ENCODE measurements at places on chromosomes 1 and 21.

- no peak for DNase-seq
These were observed 15.7 kb downstream of the TFF3 start for GRCh38 chr21:42299324-42300044.

GRCh38 chr1:84973498-84974334, 23.2 kb downstream of the MCOLN2 start:
- no peak for DNase-seq

DNA sequence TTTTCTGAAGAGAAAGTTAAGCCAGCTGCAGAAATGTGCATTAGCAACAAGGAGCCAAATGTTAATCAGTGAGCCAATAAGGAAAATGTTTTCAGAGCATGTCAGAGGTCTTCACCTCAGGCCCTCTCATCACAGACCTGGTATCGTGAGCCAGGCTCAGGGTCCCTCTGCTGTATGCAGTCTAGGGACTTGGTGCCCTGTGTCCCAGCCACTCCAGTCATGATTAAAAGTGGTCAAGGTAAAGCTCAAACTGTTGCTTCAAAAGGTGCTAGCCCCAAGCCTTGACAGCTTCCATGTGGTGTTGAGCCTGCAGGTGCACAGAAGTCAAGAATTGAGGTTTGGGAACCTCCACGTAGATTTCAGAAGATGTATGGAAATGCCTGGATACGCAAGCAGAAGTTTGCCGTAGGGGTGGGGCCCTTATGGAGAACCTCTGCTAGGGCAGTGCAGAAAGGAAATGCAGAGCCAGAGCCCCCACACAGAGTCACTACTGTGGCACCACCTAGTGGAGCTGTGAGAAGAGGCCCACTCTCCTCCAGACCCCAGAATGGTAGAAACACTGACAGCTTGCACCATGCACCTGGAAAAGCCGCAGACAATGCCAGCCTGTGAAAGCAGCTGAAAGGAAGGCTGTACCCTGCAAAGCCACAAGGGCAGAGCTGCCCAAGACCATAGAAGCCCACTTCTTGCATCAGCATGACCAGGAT, 1128.7 kb downstream of the AMY1C start:
- DNase-seq: no peak

GRCh38 chr1:160744852-160745520, 5.9 kb downstream of the SLAMF7 start:
- no peak for DNase-seq

GRCh38 chr1:59057211-59057694, 239.6 kb upstream of the FGGY start:
- DNase-seq: peak; percentile 44

- no peak for DNase-seq
These were observed 284.5 kb upstream of the USP25 start for GRCh38 chr21:15445327-15445726.

- DNase-seq: no peak
These were observed at the start of gene PTAFR for GRCh38 chr1:28176492-28177470. Gene PTAFR, minus strand, starts transcription at chr1:28176690. Its CDS starts 25,669 bp downstream, at chr1:28151021.

DNA sequence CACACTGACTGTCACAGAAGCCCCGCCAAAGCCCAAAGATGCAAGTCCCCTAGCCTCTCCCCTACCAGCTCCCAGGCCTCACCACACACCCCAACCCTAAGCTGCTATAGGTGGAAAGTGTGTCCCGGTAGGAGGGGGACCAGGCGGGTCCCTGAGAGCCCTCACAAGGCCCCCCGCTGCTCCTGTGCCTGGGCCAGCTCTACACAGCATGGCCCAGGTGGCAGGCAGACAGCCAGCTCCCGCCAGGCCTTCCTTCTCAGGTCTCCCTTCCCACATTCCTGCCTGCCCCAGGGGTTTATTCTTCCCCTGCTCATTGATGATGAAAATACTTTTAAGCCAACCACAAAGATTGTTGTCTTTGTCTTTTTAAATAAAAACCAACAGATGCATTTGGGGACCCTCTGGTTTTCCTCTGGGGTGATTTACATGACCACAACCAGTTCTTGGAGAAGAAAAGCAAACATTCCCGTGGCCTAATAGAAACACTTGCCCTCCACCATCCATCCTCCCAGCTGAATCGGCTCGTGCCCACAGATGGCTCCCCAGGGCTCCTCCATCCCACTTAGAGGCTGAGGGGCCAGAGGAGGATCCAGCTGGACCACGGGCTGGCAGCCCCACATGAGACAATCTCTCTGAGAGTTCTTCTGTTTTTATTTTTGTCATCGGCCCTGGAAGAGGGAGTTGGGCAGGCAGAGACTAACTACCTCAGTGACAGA, 93.1 kb downstream of the DMRTB1 start:
- DNase-seq: no peak

DNA sequence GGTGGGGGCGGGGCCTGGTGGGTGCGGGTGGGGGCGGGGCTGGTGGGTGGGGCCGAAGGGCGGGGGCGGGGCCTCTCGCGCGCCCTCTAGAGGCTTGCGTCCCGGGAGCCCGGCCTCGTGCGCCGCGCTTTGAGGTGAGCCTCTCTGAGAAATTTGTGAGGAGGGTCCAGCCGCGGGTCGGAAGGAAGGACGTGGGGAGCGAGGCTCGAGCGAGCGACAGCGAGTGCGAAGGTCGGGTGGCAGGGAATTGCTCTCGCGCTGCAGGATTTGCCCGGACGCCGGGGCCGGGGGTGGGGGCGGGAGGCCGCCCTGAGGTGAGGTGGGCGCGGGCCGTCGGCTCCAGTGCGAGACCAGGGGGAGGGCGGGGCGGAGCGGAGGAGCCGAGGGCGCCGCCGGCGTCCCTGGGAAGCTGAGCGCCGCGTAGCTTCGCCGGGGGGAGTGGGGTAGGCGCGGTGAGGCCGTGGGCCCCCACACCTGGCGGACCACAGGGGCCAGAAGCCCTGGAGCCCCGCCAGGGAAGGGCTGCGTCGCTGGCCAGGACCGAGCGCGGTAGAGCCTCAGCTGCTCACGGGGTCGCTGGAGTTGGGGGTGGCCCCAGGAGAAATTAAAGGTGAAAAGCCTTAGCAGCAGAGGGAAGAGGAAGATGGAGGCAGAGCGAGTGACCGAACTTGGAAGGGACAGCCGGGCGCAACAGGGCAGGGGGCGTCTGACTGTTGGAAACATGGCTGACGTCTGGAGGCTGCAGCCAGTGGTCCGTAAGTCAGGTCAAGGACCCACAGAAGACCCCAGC, 754 bp upstream of the LSS start:
- peak; percentile 78 for DNase-seq

DNA sequence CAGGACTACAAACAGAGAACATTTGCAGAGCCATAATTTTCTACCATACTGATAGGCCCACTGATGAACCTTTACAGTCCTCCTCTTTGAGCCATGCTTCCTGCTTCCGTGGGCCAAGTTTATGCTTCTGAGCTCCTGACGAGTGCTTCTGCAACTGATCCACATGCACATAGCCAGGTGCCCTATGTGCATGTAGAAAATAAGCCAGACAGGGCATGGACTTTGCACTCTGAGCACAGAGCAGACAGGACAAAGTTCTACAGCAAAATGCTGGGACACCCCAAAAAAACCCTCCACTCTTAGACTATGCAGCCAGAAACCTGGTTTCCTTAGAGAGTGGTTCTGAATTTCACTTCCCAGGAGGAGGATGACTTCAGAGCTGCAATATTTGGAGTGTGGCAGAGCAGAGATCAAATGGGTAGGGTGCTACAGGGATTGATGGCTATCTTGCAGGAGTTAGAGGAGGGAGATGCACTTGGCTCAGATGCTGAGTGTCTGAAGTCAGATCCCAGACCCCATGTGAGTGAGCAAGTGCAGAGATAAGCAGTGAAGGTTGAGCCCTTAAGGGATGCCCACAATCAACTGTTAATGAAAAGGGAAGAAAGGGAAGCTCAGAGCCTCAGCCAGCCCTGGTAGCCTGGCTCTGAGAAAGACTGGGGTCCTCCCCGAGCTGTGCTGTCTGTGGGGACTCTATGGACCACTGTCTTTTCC, 230.9 kb downstream of the DUSP10 start:
- DNase-seq: no peak

GRCh38 chr1:171152549-171152948, 32.6 kb upstream of the FMO2 start:
- DNase-seq: no peak

- DNase-seq: no peak
These were observed 47.6 kb downstream of the ASTN1 start for GRCh38 chr1:177116941-177117340.

GRCh38 chr1:8679395-8679800, 138.0 kb downstream of the RERE start:
- no peak for DNase-seq

- DNase-seq: peak; percentile 48
These were observed 43.8 kb downstream of the SLC44A3 start for GRCh38 chr1:94863919-94864318.

DNA sequence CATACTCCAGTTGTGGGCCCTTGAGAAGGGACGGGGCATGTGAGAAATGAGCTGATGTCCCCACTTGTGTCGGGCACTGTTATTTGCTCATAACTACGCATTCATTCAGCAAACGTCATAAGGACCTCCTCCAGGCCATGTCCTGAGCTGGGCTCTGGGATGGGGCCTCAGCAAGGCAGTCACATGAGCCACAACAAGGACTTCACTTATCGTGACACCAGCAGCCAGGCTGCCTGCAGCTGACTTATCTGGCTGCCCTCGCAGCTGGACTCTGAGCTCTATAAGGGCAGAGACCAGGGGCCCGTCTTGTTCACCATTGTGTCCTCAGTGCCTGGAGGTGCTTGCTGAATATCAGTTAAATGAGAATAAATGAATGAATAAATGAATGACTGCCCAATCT, 37.5 kb upstream of the GRIK3 start:
- no peak for DNase-seq

DNA sequence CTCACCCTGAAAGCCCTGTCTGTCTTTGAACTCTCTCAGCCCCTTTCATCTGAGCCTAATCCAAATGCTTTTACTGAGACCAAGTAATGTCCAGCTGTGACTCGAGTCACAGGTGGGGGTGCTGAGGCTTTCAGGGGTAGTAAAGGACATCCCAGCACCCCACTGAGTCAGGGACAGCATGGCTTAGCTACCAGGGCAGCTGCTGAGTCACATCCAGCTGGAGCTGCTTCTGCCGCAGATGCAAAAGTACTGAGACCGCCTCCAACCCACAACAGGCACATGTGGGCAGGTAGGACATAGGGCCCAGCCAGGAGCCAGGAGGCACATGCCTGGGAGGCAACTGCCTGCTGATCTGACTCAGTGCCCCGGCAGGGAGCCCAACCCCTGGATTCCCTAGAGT, 6.7 kb upstream of the VSIG8 start:
- DNase-seq: no peak

DNA sequence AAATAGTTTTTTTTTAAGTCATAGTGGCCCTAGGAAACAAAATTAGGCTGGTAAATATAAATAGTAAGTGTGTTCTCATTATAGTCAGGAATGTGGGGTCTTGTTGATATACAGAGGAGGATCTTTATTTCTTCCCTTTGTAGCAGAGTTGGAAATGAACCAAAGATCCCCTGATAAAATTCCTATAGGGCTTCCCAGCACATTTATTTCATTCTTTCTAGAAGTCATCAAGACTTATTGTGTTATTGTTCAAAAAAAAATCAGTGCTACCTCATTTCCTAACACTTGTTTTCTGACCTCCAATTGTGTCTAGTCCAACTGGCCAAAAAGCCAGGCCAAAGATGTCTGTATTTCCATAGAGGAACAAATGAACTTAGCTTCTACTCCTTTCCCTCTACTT, 7.6 kb upstream of the PLEKHO1 start:
- DNase-seq: no peak

- DNase-seq: no peak
These were observed 1.6 kb downstream of the C1orf21 start for GRCh38 chr1:184388319-184388889.

DNA sequence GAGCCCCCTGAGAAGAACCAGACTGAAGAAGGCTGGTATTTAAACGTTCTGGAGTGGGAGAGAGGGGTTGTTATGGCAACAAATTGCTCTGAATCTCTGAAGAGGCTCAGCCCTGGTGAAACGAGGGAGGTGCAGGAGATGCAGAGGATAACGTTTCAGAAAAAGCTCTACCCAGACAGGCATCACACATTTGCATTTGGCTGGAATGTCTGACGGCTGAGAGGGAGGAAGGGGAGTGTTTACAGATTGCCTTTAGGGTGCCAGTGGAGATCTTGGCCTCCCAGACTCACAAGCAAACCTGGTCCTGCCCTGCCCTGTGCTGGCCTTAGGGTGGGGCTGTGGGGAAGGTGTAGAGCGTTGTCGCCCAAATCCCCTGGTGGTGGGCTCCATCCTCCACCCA, 169.0 kb upstream of the AJAP1 start:
- no peak for DNase-seq

- DNase-seq: no peak
These were observed 13.8 kb upstream of the AVPR1B start for GRCh38 chr1:206131037-206131436.

GRCh38 chr1:101509370-101509769, 272.6 kb downstream of the S1PR1 start:
- no peak for DNase-seq

DNA sequence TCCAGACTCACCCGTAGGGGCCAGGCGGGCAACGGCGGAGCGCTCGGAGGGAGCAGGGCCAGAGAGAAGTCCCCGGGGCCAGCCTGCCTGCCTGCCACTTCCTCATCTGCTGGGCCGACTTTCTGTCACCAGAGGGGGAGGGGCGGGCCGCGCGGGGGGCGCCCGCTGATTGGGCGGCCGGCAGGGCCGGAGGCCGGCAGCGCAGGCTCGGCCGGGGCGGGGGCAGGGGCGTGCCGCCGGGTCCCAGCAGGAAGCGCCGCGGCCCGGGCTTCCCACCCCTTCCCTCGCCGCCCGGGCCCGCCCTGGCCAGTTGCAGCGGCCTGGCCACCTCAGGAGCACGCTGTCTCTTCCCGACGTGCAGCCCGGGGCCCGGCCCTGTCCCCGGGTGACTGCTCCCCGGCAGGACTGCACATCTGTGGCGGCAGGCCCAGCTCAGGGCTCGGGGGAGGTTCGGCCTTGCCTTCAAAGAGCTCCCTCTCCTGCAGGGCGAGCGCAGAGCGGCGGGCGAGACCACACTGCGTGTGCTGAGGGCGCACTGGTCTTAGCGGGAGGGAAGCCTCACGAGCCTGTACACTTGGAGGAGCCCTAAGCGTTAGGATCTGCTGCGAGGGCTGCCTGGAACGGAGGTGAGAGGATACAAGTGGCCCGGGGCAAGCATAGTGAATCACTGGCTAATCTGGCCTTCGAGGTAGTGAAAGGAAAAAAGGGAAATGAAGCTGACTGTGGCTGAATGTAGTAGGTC, at the start of gene ELOVL1:
Gene ELOVL1 (minus strand): TSS at position 108 of the 742 bp plus-strand sequence. CDS start 2,402 bp downstream, outside the sequence.
- DNase-seq: peak; percentile 97

DNA sequence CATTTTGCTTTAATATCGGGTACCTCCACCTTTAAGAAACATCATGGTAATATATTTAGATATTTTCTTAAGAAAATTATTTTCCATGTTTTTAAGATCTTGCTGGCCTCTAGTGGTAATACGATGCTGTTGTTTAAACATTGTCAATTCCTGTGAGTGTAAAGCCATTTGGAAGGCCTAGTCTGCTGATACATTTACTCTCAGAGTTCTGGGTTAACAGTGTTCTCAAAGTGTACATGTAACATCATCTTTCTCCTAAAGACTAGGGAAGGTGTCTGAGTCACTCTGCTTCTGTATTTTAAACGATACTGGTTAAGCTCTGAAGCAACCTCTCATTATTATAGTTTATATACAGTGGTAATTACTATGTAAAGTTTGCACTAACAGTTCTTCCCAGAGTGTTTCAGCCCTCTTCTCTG, 189.1 kb downstream of the RASAL2 start:
- DNase-seq: no peak

GRCh38 chr1:10292188-10292587, 81.8 kb downstream of the KIF1B start:
- no peak for DNase-seq

GRCh38 chr1:202017749-202018467, 7.5 kb downstream of the ELF3 start:
- peak; percentile 43 for DNase-seq

- no peak for DNase-seq
These were observed 21.6 kb upstream of the BCL10 start for GRCh38 chr1:85297855-85298629.

GRCh38 chr1:32988665-32989064, 24.1 kb upstream of the RNF19B start:
- DNase-seq: no peak

All from right kidney (tissue), 9 donors.